Inflammatory macrophage treated with lipopolysaccharide for 4 hours (primary cell): ENCODE measurements at places on chromosomes 2 and 18.
A peak's percentile ranks its signal among the peaks of the same experiment; 100 is the strongest.

DNA sequence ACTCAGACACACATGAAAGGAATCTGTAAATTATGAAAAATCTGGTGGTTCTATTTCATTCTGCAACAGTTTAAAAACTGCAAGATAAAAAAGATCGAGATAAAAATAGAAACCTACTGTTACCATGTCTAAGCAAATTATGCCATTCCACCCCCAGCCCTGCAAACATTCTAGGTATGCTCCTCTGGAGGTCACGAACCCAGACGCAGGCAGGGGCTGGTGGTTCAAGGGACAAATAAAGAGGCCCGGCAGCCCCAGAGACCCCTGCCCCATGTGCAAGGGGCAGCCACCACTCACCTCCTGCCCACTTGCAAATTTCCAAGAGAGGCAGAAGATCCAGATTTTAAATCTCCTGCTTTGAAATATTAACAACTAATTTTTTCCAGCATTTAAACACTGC lies 210.5 kb downstream of the ANAPC1 start:
- no peak for DNase-seq

DNA sequence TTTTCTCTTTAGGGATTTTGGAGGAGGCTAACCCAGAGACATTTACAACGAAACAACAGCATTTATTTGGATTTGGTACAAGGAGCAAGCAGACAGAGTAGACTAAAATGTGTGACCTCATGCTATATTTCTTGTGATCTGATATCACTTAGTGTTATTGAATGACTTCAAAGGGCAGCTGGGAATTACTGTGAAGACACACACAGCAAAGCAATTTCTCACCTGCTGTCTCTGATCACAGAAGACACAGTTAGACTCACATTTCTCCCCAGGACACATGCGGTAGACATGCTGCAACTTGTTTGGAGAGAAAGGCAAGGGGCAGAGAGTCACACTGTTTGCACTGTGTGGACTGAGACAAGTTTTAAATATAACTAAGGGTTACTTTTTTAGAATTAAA lies 67.5 kb downstream of the LTBP1 start:
- DNase-seq, result no peak

DNA sequence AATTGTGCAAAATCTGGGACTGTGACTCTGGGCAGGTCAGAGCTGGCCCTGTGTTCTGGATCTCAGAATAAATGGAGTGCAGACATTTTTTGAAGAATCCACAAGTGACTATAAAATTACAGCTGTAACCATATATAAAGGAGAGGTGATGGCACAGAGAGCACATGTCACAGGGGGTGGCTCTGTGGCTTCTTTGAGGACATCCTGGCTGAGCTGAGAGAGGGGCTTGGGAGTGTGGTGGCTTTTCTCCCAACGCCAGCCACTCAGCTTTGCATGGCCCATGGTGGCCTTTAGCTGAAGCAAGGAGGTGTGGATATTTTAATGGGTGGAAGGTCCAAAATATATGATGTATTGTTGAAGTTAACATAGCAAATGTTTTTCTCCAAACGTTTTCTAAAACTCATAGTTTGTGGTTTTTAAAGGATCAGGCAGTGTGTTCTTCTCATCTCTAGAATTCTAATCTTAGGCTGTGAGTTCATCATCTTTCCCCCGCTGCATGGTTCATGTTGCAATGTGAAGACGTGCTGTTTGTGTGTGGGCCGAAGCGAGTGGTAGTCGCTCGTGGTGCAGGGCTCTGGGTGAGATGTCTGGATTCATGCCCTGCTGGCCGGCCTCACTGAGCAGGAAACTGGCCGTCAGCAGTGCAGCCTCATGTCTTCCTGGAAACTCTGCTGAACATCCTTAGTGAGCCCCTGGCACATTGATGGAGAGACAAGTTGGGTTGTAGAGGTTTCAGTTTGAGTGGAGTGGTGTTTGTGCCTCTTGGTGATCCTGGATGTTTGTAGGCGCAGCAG lies 109.9 kb downstream of the ZNF236 start:
- DNase-seq, result peak; percentile 29

GRCh38 chr2:176140513-176141317 lies 10.6 kb upstream of the HOXD4 start:
- DNase-seq, result peak; percentile 27

DNA sequence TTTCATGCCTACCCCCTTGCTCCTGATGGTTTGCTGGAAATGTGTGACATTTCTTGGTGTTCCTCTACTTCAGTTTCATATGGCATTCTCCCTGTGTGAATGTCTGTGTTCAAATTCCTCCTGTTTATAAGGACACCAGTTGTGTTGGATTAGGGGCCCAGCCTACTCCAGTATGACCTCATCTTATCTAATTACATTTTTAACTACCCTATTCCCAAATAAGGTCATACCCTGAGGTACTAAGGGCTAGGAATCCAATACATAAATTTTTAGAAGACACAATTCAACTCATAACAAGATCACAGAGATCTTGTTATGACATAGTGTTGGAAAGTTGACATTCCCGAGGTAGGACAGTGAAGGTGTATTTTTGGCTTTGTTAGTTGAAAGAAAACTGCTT lies 5.5 kb downstream of the FAM210A start:
- no peak for DNase-seq

DNA sequence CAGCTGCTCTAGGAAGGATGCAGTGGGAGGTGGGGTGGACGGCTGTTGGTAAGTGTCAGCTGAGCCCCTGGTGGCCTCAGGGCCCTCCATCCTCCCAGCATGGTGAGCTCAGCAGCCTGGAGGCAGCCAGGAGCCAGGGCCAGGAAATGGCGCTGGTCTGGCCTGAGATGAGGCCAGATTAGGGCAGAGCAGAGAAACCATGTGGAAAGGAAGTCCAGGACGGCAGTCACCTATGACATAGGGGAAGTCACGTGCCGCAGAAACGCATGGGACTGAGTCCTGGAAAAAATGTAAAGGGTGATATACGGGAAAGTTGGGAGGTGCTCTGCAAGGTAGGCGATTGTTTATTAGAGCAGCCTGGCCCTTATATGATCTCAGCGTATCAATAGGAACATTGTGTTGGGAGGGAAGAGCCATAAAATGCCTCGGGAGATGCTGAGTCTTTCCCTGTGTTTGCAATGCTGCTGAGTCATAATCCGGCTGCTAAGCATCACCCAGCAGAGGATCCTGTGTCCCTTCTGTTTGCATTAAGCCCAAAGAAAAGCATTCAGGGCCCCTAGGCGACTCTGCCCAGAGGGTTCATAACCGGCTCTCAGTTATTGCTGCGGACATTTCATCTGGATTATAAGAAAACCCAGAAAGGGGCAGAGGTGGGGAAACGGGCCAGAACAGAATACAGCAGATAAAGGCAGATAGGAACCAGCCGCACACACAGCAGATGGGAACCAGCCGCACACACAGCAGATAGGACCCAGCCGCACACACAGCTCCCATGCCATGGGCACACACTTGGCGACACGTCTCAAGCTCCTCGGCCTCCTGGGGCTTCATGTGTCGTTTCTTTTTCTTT lies 30.3 kb upstream of the B3GNT7 start:
- DNase-seq, result peak; percentile 40

DNA sequence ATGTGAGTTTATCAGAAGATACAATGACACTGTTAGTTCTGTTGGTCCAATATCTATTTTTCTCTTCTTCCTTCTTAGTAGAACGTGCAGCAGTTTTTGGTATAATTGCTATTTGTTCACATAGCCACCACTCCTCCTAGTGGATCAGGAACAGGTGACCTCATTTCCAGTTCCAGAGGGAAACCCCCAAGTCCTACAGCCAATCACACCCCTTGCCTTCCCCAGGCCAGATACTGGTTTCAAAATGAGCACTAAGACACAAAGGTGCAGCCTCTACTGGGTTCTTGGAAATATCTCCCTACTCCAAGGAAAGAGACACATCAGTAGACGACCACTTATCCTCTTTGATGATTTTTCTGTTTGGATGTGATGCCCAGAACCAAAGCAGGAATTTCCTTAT lies 103.2 kb downstream of the TCF4 start:
- DNase-seq, result no peak

DNA sequence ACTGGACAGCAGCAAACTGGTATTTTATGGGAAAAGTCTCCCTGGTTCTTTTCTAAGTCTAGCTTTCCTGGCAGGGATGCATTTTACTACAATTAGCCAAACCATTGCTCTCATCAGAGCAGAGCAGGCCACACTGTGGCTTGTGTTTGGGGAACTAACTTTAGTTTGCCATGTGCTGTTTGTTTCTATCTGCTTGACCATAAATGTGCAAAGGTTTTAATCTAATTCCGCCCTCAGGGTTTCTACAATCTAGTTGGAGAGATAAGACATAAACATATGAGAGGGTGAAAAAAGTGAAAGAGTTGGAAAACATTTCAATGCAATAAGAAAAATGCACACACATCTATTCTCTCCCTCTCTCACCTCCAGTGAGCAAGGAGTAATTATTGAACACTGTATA lies 86.9 kb upstream of the MAPK4 start:
- DNase-seq, result no peak

- no peak for DNase-seq
Measured at GRCh38 chr2:33321876-33322483, 154.5 kb upstream of the RASGRP3 start.

GRCh38 chr2:108591163-108591562 lies 56.9 kb downstream of the LIMS1 start:
- DNase-seq, result peak; percentile 94

DNA sequence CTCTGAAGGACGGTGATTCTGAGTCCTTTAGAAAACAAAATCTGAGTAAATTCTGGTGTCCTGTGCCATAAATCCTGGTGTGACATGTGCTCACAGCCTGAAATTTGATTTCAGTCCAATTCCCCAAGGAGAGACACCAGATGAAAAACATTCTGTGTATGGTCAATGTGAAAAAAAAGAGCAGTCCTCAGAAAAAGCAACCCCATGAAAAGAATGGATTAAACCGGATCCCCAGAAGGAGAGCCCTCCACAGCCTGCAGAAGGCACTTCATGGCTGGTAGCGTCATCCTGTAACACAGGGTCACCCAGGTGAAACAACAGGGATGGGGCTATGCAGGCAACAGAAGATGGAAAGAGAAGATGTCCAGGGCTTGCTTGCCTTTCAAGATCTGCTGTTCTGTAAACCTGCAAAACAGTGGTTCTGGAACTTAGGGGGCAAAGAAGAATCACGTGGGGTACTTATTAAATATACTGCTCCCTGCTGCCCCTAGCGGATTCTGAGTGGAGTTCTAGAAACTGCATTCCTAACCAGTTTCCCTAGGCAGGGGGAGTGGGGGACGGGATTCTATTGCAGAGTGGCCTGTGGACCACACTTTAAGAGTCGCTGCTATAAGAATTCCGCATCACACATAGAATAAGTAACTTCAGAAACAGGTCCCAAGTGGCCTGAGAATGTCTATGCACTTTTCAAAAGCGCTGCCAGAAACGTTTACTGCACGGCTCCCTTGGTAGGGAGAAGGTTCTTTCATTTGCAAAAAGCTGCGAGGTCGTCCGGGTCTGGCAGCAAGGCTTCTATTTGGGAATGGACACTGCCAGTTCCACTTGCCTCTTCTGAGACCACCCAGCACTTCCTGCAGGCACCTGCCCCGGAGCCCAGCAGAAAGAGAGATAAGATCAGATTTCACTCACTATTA lies 118.9 kb upstream of the ARL5A start:
- peak; percentile 38 for DNase-seq

- peak; percentile 52 for DNase-seq
Measured at GRCh38 chr2:74850496-74851190, 16.7 kb downstream of the HK2 start.

GRCh38 chr2:219210196-219210885 lies 3.8 kb downstream of the ZFAND2B start:
- no peak for DNase-seq

DNA sequence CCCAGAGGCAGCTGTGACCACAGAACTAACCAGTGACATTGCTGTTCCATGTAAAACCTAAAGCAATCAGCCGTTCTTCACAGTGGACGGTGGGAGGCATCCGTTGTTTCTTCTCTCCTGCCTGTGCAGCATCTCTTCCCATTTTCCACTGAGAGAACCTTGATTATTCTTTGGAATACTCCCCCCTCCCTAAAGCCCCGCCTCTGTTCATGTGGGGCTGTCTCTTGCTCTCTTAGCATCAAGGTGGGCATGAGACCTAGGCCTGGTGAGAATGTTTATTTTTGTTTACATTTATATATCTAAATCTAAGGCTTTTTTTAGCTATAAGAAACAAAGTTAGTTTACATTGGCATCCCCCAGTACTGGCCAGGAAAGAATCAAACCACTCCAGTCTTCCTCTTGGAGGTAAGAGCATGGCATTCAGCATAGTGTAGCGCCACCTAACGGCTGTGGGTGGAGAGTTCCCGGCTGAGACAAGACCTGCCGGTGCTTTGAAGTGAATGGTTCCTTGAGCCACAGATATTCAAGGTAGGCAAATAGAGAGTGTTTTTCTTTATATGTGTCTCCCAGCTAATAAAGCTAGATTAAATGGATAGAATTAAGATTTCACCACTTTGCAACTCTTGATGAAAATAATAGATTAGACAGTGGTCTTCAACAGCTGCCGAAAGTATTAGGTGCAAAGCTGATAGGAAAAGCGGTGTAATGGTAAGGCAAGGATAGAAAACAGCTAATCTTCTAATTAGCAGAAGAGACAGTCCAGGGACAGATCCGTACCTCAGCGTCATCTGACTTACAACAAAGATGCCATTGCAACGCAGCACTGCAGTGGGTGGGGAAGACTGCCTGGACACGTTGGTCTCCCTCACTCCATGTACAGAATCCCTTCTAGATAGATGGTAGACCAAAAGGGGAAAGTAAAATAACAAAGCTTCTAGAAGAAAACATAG lies 219.6 kb upstream of the RAB12 start:
- peak; percentile 24 for DNase-seq

GRCh38 chr2:176682278-176682677 lies 413.0 kb downstream of the MTX2 start:
- no peak for DNase-seq

GRCh38 chr2:101297383-101297782 lies 11.1 kb downstream of the RNF149 start:
- no peak for DNase-seq

- no peak for DNase-seq
Measured at GRCh38 chr2:37020212-37020886, 54.0 kb upstream of the STRN start.

DNA sequence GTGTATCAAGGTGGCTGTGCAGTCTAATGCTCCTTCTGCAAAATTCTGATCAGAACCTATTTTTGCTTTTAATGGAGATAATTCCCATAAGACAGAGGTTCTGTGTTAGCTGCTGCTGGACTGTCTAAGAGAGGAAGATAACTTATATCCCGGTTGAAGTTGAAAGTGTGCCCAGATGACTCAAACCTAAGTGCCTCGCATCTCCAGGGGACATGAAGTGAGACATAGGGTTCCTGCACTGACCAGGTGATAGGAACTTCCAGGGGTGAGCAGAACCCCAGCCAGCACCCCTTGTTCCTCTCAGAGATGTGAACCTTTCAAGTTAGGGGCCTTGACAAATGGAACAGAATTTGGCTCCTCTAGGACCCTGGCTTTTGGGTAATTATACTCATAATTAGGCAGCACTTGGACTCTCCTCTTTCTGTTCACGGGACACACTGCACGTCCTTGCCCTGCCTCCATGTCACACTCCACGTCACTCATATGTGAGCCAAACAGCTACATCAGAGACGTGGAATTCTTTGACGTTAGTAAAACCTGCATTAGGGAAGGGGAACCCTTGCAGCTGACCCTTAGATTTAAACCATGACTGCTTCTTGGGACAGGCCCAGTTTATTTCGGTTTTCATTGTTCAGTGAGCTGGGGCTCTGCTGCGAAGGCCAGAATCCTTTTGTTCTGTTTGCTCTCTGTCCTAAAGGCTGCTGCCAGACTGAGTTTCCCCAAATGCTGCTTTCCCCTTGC lies 104.5 kb upstream of the ALPP start:
- DNase-seq, result no peak
